ENCODE measurements at places on chromosomes 5 and 9.
A peak's percentile ranks its signal among the peaks of the same experiment; 100 is the strongest.

- no peak for DNase-seq
Observed at GRCh38 chr9:130715270-130715669, 21.7 kb downstream of the EXOSC2 start.

GRCh38 chr5:131776450-131776849 is 20.4 kb downstream of the FNIP1 start:
- no peak for DNase-seq

- no peak for DNase-seq
Observed at GRCh38 chr5:83253720-83254119, 176.4 kb downstream of the XRCC4 start.

DNA sequence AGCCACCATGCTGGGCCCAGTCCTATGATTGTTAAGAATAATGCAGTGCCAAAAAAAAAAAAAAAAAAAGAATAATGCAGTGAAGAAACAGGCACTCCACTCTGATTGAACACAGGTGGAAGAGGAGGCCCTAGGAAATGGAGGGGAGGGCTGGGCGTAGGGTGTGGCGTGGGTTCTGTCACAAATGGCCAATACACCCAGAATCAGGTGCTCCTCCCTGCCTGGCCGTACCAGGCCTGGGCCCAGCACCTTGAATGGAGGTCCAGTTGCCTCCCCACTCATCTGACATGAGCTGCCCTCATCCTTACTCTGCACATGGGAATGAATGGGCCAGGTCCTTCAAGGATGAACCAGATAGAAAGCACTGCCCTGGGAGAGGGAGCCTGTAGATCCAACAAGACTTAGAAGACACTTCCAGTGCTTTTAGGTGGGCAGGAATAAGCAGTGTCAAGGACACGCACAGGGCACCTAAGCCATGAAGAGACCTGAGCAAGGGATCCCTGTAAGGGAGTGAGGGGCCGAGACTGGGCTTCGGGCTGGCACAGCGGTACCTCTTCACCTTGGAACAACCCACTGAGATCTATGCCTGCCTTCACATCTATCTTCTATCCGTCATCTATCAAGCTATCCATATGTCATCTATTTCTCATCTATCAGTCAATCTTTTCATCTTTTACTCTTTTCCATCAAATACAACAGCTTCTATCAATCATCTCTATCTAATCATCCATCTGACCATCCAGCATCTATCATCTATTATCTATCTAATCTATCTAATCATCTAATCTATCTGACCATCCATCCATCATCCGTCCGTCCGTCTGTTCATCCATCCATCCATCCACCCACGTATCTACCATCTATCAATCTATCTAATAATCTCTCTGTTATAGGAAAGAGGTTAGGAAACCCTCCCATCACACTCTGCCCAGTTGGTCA is 15.9 kb downstream of the NINJ1 start:
- no peak for DNase-seq

- no peak for DNase-seq
Observed at GRCh38 chr5:71972777-71973473, 134.3 kb upstream of the MAP1B start.

- no peak for DNase-seq
Observed at GRCh38 chr9:126683698-126684044, 69.9 kb downstream of the LMX1B start.

DNA sequence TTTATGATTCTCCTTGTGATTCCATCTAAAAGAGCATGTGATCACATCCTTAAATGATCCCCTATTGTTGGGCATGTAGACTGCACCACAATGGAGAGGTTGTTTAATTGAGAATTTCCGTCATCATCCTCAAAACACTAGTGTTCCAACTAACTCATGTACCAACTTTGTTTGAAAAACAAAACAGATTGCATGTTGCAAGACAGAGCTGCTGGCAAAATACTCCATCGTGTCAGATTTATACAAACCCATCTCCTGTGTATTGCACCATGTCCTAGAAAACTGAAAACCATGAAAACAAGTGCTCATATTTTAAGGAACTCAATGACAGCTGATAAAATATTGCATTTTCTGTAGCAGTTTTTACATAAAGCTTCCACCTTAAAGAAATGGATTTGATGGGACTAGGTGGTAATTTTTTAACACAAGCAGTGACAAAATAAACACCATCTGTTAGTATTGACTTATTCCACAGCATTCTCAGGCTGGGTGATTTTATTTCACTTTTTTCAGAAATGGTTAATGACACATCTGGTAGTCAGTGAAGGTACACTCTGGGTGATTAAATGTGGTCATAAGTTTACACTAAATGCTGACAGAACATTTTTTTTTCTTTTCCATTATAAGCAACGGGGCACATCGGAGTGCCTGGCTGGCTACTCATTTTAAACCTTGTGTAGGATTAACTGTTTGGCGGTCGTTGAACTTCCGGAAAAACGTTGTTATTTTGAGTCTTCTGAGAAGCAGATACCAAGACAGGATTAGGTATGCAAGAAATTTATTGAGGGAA is 602.9 kb upstream of the WWC1 start:
- no peak for DNase-seq

- no peak for DNase-seq
Observed at GRCh38 chr5:32298059-32298415, 14.7 kb downstream of the MTMR12 start.

- DNase-seq, result no peak
Observed at GRCh38 chr5:7218141-7218540, 177.8 kb upstream of the ADCY2 start.

GRCh38 chr5:138664276-138664943 is 88.8 kb upstream of the CTNNA1 start:
- peak; percentile 6 for DNase-seq

DNA sequence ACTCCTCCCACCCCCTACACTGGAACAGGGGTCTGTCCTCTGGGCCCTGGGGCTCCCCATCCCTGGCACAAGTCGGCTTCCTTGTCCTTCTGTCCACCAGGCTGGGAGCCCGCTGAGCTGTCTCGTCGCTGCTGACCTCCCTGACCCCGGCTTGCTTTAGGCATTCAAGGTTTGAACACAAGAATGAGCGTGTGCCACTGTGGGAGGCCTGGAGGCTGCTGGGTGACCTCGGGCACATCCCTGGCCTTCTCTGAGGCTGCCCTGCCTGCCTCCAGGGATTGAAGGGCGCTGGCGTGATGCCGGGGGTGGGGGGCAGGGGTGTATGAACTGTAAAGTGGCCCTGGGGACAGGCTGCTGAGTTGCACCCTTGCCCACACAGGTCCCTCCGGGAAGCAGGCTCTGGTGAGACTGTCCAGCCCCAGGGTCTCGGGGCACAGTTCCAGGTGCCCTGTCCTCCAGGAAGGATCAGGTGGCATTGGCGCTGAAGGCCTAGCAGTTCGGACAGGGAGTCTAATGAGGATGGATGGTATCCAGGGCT is 18.2 kb downstream of the FIBCD1 start:
- DNase-seq, result no peak

DNA sequence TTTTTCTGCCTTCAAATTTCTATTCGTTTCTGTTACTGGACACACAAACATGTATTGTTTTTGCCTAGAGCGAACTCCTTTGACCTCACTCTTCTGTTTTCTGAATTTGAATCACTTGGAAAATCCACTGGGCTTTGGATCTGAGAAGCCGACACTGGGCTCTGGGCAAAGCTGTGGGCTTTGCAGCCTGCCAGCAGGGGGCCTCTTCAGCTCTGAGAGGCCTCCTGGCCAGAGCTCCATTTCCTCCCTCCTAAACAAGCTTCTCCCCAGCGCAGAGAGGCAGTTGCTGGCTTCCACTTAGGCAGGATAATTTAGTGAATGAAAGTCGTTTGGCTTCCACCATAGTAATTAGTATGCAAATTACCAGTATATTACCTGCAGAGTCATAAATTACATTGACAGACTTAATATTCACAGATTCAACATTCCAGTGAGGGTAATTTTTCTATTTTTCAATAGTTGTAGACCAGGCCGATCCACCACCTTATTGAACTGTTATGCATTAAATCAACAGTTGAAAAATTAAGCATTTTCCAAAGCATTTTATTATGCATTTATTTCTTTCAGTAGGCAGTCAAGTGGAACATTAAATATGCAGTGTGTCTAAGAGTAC is 104.0 kb upstream of the ZNF366 start:
- peak; percentile 82 for DNase-seq

GRCh38 chr5:58318468-58318867 is 141.4 kb downstream of the PLK2 start:
- no peak for DNase-seq

GRCh38 chr5:179261301-179262125 is 83.7 kb downstream of the ADAMTS2 start:
- DNase-seq, result peak; percentile 30

- no peak for DNase-seq
Observed at GRCh38 chr5:122753500-122753899, 21.4 kb upstream of the SNX2 start.

GRCh38 chr5:10528056-10528816 is 35.6 kb upstream of the ANKRD33B start:
- no peak for DNase-seq

DNA sequence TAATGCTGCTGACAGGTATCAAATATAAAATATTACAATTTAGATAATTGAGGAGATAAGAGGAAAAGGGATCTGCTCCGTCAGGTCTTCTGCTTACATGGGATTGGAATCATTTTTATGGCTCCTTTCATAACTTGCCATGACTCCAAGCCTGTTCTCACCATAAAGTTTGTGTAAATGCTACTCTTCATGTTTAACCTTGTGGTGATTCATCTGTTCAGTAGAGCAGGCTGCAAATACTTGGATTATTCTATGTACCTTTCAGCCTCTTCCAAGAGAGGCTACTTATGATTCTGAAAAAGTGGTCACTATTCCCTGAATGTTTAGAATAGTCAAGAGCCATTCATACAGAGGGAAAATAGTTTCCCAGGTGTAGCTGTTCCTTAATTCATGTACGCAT is 66.9 kb downstream of the SLC44A1 start:
- no peak for DNase-seq

DNA sequence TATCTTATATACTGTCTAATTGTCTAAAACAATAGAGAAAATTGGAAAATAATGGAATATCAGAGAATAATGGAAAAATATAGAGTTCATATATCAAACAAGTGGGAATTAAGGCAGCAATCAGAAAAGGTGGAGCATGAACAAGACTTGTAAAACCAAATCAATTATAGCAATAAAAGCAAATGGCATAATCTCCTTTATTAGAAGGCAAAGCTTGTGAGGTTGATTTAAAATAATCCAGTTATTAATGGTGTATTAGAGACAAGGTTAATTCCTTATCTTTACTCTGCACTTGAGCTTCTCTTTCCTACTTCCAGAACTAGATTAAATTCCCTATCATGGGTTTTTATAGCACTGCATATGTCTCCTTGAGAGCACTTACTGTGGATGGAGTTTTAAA is 64.1 kb downstream of the AMBP start:
- DNase-seq, result no peak

GRCh38 chr5:31632460-31632859 is 6.5 kb upstream of the PDZD2 start:
- DNase-seq, result no peak

- DNase-seq, result no peak
Observed at GRCh38 chr5:76483433-76483832, 80.3 kb downstream of the IQGAP2 start.

DNA sequence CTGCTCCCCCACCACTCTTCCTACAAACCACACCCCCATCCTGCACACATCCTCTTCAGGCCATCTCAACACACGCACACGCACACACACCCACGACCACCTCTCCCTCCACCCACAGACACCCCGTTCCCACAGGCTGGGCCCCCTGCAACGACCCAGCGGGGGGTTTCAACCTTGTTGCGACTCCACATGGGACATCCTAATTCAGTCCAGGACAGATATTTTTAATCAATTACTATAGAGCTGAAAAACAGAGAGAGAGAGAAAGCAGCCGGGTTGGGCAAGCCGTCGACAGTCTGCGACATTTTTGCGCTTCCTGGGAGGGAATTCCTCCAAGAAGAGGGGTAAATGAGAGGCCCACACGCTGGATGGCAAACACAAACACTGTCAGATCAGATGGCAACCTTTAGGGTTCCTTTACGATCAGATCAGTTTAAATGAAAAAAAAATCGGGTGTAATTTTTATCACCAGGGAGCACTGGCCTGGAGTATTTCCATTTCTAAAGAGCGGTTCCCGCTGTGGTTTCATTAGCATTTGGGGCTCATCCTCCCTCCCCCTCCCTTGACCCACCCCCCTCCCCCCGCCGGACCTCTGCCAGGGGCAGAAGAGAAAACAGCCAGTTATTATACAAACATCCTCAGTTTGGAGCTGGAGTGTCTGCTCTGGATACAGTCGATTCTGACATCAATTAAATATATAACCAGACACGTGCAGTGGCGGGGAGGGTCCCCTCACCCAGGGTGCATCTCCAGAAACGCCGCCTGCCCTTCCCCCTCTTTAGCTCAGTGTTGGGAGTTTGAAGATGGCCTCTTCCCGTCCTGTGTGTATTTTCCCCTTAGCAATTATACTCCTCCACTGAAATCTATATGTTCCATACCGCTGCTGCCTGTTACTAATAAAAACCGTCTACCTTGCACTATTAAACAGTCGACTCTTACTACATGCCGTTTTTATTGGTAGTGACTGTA is 2.3 kb upstream of the IRX2 start:
- no peak for DNase-seq

DNA sequence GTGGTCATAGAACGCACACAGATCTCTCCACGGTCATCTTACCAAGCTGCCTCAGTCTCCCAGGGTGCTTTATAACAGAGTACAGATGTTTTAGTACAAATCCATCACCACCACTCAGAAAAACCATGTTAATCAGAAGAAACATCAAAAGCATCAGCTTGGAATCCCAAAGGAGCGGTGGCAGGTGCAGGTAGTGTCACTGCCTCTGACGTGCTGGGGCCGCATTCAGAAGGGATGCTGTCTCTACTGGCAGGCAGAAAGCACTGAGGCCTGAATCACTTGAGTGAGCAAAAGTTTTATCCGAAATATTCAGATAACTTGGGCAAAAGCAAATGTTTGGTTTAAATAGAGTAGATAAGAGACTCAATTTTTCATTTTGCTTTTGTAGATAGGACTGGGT is 448.4 kb upstream of the ZNF608 start:
- no peak for DNase-seq

- DNase-seq, result no peak
Observed at GRCh38 chr5:137414112-137414755, 84.9 kb downstream of the SPOCK1 start.

DNA sequence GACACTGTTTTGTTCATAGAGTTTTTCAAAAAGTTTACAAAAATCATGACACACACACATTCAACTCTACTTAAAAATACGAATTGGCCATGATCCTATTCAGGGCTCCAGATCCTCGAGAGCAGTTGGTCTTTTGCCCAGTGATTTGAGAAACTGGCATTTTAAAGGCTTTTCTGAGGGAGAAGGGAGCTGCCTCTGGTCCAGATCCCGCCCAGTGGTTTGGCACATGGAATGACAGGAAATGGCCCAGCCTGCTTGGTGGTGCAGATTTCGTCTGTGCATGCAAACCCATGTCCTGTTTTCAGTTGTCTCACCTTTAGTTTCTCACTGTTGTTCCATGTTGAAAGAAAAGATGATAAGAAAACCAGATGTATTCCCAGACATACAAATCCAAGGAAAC is 3.6 kb downstream of the CAMK4 start:
- DNase-seq, result no peak

DNA sequence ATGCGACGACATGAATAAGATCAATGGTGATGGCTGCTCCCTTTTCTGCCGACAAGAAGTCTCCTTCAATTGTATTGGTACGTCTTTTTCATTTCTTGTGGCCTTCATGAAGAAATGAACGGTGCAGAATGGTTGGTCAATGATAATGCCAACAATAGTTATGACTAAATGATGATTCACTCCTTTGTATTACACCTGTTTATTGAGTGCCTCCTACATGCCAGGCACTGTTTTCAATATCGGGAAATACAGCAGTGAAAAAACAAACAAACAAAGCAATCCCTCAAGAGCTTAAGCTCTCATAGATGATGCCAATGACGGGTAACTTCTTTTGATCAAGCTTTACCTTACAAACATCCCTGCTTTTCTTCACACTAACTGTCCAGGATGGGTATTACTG is 117.7 kb downstream of the PAPPA start:
- DNase-seq, result no peak
